NCI-H524 (cell line): ENCODE measurements at places on chromosomes 6 and 20.

DNA sequence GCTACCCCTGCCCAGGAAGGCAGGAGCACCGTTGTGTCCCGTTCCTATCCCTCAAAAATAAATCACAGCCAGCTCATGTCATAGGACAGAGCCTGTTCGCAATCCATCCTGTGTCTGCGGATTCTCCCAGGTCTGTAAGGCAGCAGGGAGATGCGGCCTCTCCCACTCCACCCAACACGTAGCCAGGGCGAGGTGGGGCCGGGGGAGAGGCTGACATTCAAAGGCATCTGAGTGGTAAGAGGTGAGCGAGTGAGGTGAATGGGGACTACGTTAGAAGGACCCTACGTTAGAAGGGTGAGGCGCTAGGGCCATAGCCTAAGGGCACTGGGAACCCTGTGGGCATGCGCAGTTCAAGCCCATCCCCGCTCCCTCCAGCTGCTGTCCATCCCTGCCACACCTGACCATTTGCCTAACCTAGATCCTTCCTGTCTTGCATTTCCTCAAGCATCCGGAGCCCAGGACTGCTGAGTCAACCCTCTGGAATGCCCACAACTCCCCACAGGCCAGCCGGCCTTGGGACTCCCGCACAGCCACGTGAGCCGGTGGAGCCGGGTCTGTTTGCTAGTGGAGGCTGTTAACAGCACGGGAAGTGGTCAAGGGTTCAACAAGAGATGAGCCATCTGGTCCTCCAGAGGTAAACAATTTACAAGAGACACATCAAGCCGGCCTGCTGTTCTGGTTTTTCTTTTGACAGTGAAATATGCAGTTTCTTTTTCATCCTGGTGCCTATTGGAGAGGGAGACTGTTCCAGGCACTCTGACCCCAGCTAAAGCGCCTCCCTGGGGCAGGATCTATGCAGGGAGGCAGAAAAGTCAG is 45.9 kb downstream of the RIPOR3 start:
- DNase-seq = peak; percentile 88

DNA sequence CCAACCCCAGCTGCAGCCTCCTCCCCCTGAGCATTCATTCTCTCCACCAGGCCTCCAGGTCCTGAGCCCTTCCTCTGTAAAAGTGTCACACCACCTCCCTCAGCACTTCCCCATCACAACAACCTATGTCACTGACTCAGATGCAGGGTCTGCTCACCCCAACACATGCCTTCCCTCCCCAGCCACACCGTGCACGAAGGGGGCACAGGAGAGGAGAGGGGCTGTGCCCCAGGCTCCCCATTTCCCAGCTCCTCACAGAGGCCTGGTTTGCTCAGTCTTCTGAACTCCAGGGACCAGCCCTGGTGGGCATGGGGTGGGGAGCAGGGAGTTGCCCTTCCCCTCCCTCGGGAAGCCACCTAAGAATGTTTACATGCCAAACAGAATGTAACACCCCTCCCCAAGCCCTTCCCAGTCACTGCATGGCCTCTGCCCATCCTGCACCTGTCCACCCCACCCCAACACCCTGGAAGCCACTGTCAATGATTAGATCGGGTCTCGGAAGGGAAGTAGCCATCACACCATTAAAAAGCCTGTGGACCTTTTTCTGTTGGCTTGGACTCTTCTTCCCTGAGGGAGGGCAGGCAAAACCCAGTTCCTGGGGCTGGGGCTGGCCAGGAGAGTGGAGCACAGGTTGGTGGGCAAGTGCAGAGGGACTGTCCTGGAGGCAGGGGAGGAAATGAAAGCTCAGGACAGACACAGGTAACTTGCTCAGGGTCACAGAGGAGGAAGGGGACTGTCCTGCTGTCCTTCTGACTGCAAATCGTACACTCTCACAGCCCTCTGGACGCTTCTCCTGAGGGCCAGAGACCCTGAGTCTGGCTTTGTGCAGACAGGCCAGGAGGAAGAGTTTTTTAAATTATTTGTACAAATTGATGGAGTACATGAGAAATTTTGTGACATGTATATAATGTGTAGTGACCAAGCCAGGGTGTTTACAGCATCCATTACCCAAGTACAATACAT is 10.1 kb upstream of the SLC22A7 start:
- DNase-seq = no peak

- DNase-seq = peak; percentile 23
Observed at GRCh38 chr6:96836631-96837080, 621 bp downstream of the GPR63 start.

DNA sequence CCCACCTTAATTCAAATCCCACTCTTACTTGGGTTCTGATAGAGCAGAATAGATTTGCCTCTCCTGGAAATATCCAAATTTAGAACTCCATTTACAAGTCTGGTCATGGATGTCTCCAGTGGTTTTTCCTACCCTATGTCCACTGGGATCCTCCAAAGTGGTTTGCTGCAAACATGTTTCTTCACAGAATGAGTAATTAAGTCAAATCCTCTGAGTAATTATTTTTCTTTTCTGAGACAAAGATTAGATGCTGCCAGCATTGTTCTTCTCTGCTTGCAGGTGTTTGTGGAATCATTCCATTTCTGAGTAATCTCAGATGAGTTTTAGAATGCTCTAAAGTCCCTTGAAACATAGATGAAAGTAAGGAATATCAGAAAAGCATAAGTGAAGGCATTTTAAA is 21.9 kb downstream of the DTD1 start:
- no peak for DNase-seq

GRCh38 chr20:60135276-60135675 is 177.1 kb downstream of the CDH26 start:
- DNase-seq = no peak

DNA sequence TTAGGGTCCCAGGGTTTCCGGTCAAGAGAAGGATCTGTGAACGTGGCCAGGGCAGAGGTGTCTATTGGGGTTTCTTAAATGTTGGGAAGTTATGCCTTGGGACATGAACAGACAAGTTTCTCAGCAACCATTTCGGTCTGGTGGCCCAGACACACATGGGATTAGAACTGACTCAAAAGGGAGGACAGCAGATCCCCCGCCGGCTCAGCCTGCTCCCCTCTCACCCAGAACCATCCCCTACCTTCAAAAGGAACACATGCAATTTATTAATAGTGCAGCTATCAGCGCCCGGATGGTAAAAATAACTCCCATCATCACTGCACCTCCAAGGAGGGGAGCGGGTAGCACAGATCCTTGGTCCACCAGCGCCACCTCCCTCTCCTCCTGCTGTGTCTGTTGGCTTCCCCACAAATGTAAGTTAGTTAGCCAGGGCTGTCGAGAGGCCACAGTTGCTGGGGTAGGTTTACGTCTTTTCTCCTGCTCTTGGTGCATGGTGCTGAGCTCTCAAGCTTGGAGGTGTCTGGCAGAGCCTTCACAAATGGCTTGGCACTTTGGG is 77.1 kb downstream of the TRAM2 start:
- no peak for DNase-seq

- DNase-seq = peak; percentile 12
Observed at GRCh38 chr6:26576929-26577719, 19.6 kb upstream of the ABT1 start.
